Urinary bladder (tissue), 4 donors: ENCODE measurements at places on chromosomes 4 and X. TPM values are rescaled to one million over a fixed set of nuclear protein-coding genes. Genes with fewer than 3 reads are reported as not detected.

DNA sequence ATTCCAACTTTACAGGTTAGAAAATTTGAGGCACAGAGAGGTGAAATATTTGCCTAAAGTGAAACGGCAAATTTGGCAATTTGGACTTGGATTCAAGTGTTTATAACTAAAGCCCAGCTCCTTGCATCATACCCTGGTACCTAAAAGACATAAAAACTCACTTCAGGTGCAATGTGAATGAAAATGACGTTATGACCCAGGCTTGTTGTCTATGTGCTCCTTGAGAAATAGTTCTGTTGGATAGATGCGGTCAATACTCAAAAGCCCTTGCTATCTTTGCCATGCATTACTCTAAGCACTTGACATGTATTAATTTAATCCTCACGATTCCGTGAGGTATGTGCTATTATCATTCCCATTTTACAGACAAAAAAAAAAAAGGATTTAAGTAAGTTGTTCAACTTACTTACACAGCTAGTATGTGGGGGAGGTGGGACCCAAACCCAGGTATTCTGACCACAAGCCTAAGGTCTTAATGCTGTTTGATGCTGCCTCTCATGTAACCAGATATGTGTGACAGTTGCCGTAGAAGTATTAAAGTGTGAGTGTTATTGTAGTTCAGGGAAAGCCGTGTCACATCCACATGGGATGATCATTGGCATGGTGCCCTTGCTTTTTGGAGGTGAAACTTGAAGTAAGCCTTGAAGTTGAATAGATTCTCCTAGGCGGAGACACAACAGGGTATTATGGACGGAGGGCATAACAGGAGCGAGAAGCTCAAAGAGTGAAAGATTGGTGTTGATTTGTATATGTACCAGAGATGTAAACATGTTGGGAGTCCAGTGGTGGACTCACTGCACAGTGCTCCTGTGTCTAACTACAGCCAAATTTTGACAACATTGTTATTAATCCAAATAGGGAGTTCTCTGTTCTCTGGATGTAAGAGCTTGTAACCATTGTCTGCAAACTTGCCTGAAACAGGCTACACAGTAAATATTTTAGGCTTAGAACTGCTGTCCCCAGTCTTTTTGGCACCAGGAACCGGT, 3.1 kb downstream of the SCML1 start:
- DNase-seq, result no peak

FAAH2 gene
- total RNA-seq, result 2.2 TPM

DNA sequence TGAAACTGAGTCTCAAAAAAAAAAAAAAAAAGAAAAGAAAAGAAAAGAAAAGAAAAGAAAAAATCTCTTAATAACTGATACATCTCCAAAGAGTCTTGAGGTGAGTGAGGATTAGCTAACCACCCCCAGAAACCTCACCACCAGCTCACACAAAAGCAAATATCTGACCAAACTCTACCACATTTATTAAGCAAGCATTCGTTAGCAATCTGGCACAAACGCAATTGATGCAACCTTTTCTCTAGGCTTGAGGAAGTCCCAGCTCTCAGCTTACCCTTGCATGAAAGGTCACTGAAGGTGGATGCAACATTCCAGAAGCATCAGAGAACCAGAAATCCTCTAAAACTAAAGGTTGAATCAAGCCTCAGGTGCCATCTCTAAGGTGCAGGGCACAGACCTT, 231.9 kb upstream of the BCOR start:
- DNase-seq, result no peak

GRCh38 chr4:140812916-140813315, 56.7 kb upstream of the TBC1D9 start:
- DNase-seq, result no peak

DNA sequence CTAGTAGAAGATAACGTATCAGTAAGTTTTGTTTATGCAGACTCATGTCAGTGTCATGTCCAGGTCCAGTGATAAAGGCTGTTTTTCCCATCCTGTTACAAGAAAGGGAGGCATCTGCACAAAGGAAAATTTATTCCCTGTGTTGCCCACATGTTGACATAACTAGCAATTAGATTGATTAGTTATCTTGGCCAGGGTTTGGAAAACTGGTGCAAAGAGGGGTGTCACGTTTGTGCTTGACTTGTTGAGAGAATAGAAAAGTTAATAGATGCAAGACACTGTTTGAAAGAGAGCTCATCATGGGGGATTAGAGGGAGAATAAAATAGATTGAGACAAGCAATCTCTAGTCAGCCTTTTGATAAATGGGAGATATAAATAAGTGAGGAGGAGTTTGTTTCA, 1357.0 kb upstream of the AGA start:
- no peak for DNase-seq

- DNase-seq, result no peak
Measured at GRCh38 chr4:35695421-35695820, 548.9 kb downstream of the ARAP2 start.

POF1B gene
- total RNA-seq, result 23.4 TPM

DNA sequence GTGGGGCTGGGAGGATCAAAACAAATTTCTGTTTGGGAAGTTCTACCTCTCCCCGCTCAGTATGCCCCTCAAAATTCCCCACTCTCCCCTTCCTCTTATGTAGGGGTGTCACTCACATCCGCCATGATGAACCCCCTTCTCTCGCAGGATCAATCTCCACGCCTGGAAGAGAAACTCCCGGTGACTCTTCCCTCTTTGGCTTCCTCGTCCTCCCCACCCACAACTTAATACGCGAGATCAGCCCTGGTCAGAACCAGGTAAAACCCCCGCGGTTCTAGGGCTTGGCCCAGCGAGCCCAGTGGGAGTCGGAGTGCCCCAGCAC, 427 bp downstream of the LAMTOR3 start:
- DNase-seq, result no peak

- no peak for DNase-seq
Measured at GRCh38 chr4:55121246-55121645, 4.1 kb downstream of the KDR start.

DNA sequence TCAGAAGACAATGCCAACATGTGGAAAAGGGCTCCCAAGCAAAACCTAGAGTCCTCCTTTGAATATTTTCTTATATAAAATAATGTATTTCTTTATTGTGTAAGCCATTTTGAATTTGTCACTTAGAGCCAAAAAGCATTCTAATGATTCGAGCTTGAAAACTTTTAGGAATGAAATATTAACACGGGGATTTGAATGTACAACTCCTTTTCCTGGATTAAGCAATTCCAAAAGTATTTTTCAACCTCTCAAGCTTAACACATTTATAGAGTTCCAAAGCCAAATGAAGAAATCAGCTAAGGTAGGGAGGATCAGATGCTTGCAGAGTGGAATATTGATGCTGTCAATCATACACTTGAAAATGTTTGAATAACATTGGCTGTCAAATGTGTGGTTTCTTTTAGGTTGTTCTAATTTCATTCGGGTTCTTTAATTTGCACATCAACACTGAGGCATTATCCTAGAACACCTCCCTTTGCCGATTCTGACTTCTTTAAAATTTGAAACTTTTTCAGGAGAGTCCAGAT, 67.2 kb upstream of the ETNPPL start:
- no peak for DNase-seq

DNA sequence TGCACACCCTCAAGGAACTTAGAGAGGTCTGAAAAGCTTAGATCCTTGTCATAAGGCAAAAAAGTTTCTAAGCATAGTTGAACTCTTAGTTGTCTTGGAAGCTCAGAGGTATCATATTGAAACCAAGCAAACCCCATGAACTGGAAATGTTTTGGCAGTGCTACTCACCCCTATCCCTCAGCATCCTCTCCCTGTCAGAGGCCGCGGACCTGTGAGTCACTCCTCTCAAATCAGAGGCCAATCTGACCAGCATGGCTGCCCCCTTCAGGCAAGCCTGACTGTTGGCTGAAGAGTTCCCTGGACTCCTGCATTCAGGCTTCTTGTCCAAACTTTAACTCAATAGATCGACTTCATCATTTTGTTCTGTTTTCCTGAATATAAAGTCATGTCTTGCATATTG, 69.4 kb downstream of the KCNIP4 start:
- DNase-seq, result no peak

DNA sequence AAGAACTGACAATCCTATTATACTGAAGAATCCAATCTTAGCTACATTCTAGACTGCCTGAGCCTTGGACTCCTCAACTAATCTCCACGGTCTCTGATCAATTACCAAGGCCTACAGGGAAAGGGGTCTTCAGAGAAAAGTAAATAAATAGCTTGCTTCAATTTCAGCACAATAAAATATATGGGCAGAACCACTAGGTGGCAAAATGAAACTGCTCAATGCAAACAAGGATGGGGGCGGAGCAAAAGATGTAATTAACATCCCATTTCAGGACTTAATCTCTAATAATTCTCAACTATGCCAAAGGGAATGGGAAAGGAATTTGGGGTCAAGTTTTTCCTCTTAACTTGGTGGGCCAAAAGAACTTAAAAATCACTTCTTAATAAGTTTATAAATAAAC, 78.4 kb upstream of the MAP3K15 start:
- DNase-seq, result no peak

TLR1 gene
- 17.2 TPM for total RNA-seq

- no peak for DNase-seq
Measured at GRCh38 chr4:68433582-68433981, 13.7 kb upstream of the TMPRSS11E start.

GRCh38 chr4:158013858-158014257, 159.0 kb downstream of the GASK1B start:
- no peak for DNase-seq

DNA sequence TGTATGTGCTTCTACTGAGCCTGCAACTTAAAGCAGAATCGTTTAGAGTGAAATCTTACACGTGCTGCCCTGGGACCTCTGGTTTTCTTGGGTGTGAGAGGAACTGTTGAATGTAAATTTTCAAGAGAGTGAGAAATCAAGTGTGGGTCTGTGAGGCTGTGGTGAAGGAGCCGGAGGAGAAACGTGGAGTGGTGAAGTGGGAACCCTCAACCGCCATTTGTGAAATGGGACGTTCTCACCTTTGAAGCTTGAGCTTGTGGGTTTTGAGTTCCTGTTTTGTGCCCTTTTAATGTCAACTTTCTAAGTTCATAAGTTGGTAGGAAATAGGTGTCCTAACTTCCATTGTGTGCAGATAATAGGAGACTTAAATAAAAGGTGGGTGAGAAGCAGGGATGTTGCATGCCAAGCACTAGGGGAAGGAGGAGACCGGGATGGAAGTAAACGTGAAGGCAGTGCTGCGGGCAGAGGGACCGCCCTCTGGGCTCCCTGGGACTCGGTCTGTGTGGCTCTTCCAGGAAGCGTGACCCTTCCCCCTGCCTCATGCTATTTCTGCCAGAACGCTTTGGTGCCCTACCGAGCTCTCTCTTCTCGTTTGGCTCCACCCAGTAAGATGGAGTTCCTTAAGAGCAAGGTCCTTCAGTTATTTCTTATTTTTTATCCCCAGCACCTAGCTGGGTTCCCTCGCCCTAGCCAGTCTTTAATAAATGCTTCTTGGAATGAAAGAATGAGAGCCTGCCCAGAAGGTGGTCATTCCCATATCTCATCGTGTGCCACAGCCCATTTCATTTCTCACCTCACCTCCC, 56.0 kb downstream of the TMEM131L start:
- DNase-seq, result no peak

- peak; percentile 4 for DNase-seq
Measured at GRCh38 chrX:131288738-131289511, at the start of gene IGSF1. Gene IGSF1, minus strand, starts transcription at chrX:131289306. Its CDS starts 2,632 bp downstream, at chrX:131286674.

PDGFRA gene
- total RNA-seq, result 254 TPM

GRCh38 chrX:139559383-139560042, 29.0 kb downstream of the F9 start:
- no peak for DNase-seq

DNA sequence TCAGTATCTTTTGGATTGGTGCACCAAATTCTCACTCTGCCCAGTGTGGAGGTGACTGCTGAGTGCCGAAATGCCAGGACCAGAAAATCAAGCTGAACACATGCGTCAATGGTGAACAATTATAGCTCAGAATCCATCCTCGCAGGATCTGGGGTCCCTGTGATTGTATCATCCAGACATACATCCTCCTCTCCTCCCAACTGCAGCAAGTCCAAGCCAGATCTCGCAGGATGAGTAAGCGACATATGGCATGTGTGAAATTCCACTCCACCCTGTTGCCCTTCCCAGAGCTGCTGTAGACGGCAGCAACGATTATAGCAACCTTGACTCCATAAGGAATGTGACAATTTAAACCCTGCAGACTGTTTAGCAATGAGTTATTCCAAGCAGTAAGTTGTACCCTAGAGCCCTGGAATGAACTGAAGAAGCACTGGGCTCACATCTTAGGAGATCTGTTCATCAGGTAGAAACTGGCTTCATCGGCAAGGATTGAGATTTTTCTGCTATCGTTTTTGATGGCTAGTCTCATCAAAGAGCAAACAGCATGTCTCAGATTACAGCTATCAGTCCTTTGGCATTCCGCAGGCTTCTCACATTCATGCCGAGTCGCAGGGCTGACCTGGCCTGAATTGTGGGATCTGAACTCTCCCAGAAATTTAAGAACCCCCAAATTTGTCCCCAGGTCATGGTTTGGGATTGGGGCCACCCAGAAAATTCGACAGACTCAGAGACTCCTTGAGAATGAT, 35.5 kb upstream of the SORBS2 start:
- DNase-seq, result no peak

DNA sequence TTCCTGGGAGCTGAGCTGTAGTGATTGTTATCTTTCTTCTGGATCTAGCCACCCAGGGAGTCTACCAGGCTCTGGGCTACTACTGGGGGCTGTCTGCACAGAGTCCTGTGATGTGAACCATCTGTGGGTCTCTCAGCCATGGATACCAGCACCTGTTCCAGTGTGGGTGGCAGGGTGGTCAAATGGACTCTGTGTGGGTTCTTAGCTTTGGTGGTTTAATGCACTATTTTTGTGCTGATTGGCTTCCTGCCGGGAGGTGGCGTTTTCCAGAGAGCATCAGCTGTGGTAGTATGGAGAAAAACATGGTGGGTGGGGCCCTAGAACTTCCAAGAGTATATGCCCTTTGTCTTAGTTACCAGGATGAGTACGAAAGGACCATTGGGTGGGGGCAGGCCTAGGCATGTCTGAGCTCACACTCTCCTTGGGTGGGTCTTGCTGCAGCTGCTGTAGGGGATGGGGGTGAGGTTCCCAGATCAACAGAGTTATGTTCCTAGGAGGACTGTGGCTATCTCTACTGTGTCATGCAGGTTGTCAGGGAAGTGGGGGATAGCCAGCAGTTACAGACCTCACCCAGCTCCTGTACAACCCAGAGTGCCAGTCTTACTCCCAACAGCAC, 264.8 kb upstream of the LDB2 start:
- no peak for DNase-seq

ABCG2 gene
- total RNA-seq, result 22.9 TPM

DNA sequence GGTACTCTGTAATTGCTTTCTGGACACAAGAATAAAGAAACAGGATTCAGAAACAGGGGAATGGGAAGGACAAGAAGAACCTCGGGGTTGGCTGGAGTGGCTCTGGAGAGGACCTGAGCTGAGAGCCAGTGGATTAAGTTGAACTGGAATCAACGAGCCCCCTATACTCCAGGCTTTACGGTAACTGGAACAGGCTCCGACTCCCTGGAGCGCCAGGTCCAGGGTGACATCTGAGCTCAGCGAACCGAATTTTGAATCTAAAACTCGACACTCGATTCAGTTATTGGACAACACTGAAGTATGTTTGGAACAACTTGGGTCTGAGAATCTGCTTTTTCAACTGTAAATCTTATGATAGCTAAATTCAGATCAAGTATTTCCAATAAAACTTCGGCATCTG, 23.9 kb downstream of the HMX1 start:
- DNase-seq, result no peak
